CD4-positive, alpha-beta T cell treated with Interleukin-6 for 4 hours (primary cell): ENCODE measurements at places on chromosomes 5 and 9.

DNA sequence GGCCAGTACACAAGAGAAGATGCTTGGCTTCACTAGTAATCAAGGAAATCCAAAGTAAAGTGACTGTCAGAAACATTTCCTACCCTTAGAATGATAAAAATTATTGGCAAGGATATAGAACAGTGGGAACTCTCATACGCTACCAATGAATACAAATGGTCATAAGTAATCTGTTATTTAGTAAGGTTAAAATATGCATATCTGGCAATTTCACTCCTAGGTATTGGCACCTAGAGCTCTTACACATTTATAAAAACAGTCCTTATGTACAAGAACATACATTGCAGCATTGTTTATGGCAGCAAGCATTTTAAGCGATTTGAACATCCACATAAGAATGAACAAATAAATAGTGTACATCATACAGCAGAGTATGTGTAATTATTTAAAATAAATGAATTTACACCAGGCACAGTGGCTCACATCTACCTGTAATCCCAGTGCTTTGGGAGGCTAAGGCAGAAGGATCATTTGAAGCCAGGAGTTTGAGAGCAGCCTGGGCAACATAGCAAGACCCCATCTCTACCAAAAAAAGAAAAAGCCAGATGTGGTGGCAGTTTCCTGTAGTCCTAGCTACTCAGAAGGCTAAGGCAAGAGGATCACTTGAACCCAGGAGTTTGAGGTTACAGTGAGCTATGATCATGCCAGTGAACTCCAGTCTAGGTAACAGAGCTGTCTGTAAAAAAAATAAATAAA is 93.3 kb downstream of the NIPBL start:
- DNase-seq, result no peak

DNA sequence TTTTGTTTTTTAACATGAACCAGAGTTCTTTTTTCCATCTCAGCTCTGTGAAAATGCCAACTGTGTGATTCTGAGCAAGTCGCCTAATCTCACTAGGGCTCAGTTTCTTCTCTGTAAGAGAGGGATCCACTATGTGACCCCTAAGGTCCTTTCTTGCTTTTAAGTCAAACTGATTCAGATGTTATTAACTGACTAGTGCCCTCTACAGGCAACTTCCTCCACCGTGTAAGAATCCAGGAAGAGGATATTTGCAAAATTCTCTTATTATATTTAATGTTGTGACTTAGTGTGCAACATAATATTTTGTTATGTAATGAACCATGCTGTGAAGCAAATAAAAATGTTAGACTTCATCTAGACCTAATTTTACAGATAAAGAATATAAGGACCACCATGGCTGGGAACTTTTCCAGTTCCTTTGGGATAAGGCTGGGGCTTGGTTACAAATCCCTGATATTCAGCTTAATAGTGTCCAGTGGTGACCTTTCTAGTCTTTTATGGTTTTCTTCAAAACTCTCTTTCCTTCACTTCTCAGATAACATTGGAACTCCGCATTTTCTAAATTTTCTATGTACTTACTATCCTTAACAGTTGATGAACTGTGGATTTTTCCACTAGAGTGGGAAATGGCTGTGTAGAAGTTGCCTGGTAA is 244.7 kb downstream of the PIK3R1 start:
- peak; percentile 67 for DNase-seq

- DNase-seq, result no peak
These were observed 18.1 kb downstream of the TRIP13 start for GRCh38 chr5:910769-911160.

- DNase-seq, result peak; percentile 49
These were observed 1.0 kb upstream of the TRIM7 start for GRCh38 chr5:181205761-181206649.

- no peak for DNase-seq
These were observed 4.5 kb downstream of the DUSP1 start for GRCh38 chr5:172766287-172767108.

DNA sequence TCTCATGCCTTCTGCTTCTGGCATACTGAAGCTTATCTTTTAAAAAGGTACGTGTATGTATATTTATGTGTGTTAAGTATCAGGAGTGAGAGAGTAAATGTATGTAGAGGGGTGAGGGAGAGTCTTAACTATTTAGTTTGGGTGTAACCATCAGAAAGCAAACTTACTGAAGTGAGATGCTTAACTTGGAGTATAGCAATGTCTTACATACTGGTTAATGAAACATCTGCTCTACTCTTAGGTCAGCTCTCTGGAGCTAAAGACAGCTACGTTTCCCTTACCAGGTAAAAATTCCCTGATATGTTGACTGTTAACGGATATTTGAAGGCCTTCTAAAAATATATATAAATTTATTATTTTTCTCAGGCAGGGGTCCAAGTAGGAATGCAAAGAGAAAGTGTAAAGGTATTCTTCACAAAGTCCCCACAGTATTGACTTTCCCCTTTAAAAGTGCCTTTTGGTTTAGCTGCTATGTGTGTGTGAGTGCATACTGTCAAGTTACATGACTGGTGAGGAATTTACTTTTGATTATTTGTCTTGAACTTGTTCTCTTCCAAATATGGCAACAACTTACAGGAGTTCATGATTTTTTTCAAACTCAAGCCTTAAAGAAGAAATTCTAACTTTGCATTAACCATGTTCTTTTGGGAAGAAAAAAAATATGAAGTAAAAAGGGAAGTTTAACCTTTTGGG is 12.3 kb upstream of the C5orf24 start:
- DNase-seq, result no peak

GRCh38 chr5:131378721-131379541 is 115.1 kb downstream of the CDC42SE2 start:
- no peak for DNase-seq

GRCh38 chr5:140321796-140322195 is 18.9 kb upstream of the PFDN1 start:
- no peak for DNase-seq

GRCh38 chr9:77221431-77221830 is 44.1 kb downstream of the VPS13A start:
- DNase-seq, result no peak

DNA sequence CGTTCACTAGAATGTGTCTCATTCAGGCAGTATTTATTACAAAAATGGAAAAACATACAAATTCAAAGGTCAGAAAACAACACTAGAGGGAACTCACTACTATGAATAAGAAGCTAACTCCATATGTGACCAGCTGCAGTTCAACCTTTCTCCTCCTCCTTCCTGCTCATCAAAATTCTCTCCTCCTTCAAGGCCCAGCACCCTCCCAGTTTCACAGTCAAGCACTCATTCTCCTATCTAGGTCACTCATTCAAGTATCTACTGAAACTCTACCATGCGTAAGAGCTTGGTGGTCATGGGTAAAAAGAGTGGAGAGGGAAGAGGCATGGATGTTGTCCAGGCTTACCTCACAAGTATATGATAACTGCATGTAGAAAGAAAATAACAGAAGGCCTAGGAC is 27.7 kb downstream of the ECPAS start:
- no peak for DNase-seq

DNA sequence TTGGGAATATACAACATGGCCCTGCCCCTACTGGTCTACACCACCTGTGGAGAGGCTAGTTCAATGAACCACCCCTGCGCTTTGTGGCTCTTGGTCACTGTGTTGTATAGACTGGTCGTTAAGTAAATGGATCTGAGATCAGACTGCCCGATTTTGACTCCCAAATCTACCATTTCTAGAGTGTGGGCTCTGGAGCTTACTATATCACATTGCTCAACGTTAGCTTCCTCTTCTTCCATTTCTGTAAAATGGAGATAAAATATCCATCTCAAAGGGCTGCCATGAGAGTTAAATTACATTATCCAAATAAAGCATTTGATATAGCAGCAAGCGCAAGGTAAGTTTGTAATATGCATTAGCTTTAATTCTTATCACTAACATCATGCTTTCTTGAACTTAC is 52.7 kb upstream of the IFNK start:
- DNase-seq, result no peak

DNA sequence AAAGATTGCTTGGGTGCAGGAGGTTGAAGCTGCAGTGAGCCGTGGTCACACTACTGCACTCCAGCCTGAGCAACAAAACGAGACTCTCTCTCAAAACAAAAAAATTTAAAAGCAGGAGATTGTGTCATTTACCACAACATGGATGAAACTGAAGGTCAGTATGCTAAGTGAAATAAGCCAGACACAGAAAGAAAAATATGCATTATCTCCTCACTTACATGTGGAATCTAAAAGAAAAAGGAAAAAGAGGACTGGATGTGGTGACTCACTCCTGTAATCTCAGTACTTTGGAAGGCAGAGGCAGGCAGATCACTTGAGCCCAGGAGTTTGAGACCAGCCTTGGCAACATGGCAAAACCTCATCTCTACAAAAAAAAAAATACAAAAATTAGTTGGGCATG is 146.8 kb upstream of the DAPK1 start:
- no peak for DNase-seq

DNA sequence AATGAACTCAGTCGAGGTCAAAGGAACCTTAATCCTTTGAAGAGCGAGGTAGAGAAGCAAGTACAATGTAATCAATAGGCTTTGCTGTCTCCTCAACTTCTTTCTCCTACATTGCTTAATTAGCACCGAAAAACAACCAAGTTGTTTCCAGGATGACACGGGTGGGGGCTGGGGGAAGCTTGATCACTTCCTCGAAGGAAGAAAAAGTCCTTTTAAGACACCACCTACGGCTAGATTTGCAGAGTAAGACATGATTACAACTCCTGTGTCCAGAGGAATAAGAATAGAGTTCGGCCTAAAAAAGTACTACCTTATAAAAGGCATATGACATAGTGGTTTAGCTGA is 811 bp upstream of the ARRDC3 start:
- DNase-seq, result peak; percentile 27

DNA sequence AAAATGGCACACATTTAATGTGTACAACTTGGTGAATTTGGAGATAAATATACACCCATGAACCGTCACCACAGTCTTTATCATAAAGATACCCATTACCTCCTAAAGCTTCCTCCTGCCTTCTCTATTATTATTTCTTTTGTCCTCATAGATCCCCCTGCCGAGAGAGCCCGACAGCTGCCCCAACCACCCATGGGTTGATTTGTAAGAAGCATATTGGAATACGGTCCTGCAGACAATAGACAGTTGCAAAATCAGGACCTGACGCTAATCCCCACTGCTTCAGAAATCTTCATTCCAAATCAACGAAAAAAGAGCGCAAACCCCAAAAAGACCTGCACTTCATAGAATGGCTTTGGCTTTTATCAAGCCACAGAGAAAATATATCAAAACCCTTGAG is 697.5 kb downstream of the SEMA5A start:
- no peak for DNase-seq

DNA sequence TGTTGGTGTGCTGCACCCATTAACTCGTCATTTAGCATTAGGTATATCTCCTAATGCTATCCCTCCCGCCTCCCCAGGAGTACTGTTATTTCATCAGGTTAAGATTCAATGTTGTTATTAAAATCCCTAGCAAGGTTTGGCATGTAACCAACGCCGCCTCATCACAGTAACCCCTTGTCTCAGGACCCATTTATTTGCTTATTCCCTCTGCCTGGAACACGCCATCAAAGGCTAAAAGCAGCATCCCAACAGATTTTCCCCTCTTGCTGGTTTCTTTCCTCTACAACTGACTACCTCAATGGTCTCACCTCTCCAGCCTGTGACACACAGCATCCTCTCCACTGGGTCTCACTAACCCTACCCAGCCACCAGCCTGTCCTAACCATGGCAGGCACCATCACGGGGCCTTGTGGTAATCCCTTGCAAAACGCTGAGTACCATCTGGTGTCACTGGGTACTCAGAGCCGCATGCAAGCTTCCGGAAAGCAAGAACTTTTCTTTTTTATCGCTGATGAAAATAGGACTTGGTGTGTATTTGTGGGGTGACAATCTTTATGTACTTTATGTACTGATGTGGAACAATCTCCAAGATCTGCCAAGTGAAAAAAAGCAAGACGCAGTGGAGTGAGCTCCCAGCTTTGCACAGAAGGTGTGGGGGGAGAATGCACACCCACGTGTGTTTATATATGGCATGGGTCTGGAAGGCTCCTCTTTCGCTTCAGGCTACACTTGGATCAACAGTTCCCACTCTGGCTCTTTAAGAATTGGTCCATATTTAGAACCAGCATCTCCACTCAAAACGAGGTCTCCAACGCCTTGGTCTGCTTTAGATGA is 6.1 kb downstream of the RPS14 start:
- no peak for DNase-seq

DNA sequence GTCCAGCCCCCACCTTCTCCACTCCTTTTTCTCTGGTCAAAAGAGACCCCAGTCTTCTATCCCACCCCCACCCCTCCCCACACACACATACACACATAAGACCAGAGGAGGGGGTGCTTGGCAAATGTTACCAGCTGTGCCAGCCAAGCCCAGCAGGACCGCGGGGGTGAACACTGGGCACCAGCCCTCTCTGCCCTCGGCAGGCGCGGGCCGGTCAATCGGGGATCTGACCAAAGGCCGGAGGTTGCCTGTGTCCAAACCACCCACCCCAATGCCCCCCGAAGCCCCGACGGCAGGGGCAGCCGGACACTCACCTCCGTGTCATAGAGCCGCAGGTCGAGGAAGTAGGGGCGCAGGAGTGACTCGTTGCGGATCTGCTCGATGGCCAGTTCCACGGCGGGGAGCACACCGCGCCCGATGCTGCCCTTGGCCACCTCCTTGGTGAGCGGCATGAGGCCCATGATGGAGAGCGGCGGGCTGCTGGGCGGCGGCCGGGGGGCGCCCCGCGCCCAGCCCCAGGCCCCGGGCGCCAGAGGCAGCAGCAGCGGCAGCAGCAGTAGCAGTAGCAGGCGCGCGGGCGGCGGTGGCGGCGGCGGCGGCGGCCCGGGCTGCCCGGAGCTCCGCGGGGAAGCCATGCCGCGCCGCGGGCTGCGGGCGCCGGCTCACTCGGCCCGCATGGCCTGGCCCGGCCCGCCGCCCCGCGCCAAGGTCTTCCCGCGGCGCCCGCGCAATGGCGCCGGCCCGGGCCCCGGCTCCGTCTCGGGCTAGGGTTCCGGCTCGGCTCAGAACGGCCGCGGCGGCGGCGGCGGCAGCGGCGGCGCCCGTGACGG is 417 bp downstream of the GABBR2 start:
- no peak for DNase-seq

- no peak for DNase-seq
These were observed 4.6 kb downstream of the ANXA1 start for GRCh38 chr9:73155968-73156864.

DNA sequence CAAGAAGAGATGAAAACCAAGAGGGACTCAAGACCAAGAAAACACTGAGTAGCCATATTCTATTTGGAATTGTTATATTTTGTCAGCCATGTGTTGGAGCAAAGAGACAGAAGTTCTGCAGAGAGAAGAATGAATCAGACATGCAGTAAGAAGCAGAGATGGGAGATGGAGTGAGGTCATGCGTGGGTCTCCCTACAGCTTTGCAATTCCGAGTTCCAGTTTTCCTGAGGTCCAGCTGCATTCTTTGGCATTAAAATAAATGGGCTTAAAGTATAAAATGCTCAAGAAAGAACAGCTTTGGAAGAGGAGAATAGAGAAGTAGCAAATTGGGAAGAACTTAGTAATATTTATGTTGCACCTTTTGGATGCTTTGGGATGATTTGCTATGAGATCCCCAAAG is 361.6 kb downstream of the NPR3 start:
- DNase-seq, result no peak

DNA sequence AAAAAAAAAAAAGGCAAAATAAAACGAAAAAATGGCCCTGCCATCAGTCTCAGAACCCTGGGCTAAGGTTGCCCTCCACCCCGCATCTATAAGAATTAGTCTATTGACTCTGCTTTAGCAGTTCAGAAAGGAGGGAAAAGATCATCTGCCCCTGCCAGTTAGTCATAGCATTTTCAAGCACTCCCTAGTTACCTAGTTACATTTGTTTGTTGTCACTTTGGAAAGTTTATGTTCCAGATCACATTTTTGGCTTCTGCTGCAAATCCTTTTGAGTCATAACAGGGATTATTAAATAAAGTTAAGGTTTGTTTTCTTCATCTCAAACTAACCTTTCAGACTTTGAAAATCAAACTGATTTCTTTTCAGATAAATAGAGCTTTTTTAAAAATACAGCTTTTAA is 52.1 kb downstream of the AQP7 start:
- no peak for DNase-seq
